NCI-H2081 treated with DMSO at 0.1 percent for 48 hours (cell line): ENCODE measurements at places on chromosomes 1 and 21.

DNA sequence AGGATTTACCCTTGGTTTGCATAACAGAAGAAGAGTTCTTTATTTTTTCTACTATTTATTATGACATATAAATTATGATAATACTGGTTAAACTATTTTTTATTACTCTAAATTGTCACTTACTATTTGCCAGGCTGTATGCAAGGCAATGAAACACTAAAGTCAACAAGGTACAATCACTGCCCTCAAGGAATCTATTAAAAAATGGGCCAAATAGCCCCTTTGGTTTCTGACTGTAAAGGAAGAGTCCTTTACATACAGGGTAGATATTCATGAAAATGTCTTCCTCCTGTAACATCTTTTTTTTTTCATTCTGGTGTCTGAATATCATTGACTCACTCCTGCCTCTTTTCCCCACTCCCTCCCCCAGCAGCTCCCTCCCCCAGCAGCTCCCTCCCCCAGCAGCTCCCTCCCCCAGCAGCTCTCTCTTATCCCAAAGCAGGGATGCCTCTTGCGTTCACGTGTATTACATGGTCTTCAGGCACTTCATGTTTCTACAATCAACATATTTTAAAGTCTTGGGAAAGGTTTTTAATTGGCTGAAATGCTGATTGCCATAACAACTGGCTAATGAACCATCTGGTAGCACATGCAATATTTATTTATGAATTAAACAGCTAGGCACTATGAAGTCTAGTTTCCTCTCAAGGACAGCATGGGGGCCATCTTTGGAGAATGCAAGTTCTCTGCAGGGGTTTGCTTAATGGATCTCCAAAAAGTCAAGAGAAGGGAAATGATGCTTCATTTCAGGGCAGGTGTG lies 400.4 kb upstream of the PLXNA2 start:
- peak; percentile 8 for DNase-seq

DNA sequence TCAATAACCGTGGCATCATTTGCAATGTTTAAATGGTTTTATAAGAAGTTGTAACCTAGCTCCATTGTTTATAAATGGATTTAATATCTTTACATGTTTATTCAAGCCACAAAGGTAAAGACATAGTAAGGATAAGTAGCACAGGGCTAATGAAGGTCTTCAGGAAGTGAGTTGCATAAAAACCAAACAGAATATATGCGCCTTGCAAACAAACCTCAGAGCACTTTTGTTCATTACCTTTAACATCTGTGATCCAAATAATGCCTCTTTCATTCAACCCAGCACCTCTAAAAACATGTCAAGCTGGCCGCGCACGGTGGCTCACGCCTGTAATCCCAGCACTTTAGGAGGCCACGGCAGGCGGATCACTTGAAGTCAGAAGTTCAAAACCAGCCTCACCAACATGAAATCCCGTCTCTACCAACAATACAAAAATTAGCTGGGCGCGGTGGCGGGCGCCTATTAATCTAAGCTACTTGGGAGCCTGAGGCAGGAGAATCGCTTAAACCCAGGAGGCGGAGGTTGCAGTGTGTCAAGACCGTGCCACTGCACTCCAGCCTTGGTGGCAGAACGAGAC lies 25.3 kb downstream of the BRINP3 start:
- DNase-seq, result no peak

DNA sequence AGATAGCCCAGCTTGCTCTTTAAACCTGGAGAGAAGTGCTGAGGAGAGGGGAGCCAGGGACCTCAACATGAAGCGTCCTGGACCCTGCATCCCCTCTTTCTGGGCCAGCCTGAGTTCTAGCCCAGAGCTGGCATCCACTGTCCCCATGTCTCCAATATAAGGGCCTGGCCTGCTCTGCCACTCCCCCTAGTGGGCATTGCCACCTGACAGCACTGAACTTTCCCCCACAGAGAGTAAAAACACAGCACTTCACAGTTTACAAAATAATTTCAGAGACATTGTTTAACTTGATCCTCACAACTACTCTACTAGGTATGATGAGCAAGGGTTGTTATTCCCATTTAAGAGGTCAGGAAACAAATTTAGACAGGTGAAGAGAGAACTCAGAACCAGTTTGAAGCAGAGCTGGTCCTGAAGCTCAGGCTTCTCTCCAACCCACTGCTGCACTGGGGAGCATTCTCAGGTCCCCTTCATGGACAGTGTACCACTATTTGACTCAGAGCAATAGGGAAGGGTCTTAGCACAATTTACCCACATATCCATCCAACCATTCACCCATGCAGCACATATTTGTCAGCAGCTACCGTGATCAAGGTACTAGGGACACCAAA lies 151.2 kb downstream of the DMRTA2 start:
- DNase-seq, result peak; percentile 30

DNA sequence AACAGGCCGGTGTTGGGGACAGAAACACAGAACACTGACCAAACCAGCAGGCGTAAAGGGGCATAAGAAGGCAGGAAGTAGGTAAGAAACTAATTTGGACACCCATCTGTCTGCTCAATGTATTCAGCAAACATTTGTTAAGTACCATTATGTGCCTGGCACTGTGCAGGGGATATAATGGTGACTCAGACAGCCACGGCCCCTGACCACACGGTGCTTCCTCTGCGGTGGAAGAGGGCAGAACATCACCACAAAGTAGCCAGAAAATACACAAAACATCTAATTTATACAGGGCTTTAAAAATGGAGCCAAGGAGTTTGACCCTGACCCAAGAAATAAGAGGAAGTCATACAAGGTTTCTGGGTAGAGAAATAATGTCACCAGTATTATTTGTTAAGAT lies 12.9 kb downstream of the DNAJC11 start:
- DNase-seq, result no peak

GRCh38 chr1:92968138-92969032 lies 7.1 kb upstream of the DIPK1A start:
- no peak for DNase-seq
